ENCODE measurements at places on chromosomes 5 and 9.

DNA sequence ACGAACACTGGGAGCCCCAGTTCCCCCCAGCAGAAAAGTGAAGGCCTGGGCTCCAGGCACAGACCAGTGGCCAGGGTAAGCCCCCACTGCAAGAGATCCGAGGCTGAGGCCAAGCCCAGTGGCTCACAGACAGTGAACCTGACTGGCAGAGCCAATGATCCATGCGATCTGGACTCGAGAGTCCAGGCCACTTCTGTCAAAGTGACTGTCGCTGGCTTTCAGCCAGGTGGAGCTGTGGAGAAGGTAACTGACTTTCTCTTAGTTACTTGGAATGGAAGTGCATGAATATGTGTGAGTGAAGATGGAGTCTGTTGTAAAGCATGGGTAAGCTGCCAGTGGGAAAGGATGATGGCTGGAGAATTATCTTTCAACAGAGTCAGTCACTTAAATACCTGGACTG is 99.7 kb downstream of the GOLPH3 start:
- no peak for DNase-seq

DNA sequence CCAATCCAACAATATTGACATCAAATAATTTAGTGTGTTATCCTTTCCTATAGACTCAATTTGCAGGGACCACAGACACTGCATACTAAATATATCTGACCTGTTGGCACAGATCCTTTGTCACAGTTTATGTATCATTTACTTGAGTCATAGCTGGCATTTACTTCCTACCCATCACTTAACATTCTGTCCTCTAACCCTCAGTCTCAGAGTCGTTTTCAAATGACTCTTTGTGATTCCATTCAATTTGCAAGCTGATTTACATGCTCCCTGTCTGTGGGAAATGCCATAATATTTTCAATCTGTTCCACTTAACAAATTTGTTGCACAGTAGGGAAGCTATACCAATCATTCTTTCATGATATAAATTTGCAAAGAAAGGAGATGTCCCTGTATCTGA is 265.7 kb upstream of the EDIL3 start:
- DNase-seq: no peak

GRCh38 chr9:82729141-82729540 is 333.8 kb downstream of the RASEF start:
- DNase-seq: no peak

- DNase-seq: peak; percentile 41
Observed at GRCh38 chr9:112332977-112333638, at the start of gene PTBP3. PTBP3 (minus strand) TSS chr9:112333619; CDS start chr9:112297865, 35,754 bp downstream.

DNA sequence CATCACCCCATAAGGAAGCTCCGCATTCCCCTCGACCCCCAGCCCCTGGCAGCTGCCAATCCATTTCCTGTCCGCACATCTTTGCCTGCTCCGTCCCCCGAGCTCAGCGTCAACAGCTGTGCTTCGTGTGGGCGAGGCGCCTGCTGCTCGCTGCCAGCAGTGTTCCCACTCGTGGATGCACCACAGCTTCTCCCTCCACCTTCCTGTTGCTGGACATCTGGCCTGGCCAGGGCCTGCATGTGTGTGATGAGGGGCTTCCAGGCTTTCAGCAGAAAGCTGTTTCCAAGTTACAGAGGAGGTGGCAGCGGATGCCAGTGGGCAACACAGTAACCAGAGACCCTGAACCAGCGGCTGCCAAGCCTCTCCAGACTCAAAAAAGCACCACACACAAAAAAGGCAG is 86.0 kb downstream of the PRRT1B start:
- no peak for DNase-seq

- DNase-seq: peak; percentile 64
Observed at GRCh38 chr5:59174248-59174844, 591.5 kb downstream of the RAB3C start.

DNA sequence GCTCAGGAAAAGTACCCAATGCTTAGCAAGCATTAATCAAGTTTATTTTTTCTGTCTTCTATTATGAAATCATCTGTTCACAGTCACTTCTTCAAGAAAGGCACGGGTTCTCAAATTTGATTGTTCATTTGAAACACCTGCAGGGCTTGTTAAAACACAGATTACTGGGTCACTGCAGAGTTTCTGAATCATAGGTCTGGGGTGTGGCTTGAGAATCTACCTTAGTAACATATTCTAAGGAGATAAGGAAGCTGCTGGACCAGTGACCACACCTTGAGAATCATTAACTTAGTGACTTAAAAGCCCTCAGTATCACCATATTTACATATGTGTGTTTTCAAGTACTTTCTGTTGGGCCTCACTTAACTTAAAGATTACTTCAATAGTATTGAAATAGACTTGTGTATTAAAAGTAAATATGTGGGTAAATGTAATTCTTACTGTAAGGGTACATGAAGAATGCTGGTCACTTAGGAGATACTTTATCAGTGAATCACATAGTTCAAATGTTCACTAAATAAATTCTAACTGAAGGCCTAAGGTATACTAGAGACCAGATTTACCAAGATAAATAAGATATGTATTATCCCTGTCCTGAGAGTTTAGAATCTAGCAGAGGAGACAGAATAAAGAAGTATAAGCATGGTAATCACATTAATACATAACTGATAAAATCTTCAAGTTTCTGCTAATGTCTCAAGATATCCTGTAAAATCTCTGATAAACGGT is 1342.1 kb upstream of the C9orf72 start:
- DNase-seq: no peak

DNA sequence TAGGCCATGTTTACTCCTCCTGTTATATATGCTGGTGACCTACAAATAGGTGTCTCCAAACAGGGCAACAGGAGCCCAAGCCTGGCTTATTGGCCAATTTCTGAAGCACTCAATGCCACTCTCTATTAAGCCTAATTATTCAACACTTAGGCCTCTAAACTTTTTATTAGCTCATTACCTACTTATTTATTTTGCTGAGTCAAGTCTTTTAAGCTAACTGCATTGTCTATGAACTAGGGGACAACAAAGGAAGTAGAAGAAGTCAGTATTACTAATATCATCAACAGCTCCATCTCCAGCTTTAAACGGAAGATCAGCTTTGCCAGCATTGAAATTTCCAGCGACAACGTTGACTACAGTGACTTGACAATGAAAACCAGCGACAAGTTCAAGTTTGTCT is 28.2 kb downstream of the GABRP start:
- DNase-seq: no peak

DNA sequence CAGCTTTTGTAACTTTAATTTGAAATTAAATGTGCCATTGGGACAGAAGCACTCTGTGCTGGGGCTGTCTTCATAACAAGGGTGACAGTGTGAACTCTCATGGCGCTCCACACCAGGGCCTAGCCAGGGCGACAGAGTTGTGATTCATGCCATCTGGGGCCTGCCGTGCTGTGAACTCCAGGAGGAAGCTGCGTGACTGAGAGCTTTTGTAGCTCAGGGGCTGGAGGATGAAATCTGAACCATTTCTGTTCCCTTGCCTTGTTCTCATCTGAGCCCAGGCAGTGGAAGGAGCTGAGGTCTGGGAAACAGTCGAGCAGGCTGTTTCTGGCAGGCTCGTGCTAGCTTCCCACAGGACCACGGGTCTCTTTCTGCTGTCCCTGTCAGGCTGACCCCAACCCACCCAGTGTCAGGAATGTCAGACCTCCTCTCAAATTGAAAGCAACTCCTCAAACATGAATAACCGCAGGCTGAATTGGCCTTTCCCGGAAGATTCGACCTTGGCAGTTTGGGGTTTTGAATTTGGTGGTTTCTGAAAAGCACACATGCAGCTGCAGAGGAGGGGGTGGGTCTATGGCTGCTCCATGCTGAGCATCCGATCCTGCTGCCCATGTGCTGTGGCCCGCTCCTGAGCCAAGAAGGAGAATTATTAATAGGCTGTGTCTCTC is 69.2 kb upstream of the RPS23 start:
- peak; percentile 84 for DNase-seq

- DNase-seq: no peak
Observed at GRCh38 chr5:124698770-124699169, 47.7 kb downstream of the ZNF608 start.

DNA sequence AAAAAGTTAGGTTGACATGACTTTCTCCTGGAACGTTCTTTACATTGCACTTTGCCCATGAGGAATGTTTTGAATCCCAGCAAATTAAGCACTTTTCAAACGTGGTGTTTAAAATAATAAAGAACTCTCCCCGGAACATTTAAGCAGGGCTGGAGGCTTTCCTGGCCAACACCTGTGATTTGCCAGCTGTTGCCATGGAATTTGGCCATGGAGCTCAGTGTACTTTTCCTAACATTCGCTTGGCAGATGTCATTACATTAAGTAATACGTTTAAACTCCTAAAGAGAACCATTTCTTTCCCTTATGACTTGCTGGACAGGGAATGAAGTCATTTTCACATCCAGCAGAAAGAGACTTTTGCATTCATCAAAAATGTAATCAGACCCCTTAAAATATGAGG is 146.1 kb downstream of the GAS1 start:
- DNase-seq: no peak

DNA sequence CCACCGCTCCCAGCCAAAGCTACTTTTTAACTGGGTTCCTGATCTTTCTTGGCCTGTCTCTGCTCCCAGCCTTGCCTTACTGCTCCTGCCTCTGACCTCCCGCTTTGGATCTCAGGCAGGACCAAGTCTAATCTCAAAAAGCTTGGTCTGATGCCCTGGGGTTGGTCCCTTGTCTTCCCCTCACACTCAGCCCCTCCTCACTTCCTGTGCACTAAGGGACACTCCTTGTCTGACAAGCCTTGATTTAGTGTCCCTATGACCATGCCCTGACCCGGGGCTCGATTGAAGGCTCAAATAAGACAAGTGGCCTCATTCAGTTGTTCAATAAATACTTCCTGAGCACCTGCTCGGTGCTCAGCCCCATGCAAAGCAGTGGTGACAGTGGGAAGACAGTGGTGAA is 3.7 kb upstream of the GTF3C5 start:
- no peak for DNase-seq

DNA sequence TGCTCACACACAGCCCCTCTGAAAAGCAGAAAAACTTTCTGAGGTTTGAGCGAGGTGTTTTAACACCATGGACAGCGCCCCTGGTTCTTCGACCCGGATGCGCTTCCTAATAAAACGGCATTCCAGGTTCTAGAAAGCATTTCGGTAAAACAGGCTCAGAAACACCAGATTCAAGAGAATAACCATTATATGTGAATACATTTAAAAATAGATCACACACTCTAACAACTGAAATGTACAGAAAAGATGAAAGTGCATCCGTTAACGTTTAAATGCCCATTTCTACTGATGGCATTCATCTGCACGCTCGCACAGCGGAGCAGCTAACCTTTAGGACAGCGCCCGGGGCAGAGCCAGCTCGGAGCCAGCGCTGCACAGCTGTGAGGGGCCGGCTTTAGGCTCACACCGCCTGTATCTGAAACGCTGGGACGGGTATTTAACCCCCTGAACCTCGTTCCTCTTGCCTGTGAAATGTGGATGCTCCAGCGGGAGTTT is 26.3 kb upstream of the TENT4A start:
- peak; percentile 25 for DNase-seq

GRCh38 chr5:158392753-158393152 is 533.8 kb upstream of the CLINT1 start:
- no peak for DNase-seq

- peak; percentile 63 for DNase-seq
Observed at GRCh38 chr5:133240425-133241091, 188.7 kb downstream of the HSPA4 start.

- peak; percentile 38 for DNase-seq
Observed at GRCh38 chr9:136345281-136346156, 18.0 kb downstream of the DNLZ start.

DNA sequence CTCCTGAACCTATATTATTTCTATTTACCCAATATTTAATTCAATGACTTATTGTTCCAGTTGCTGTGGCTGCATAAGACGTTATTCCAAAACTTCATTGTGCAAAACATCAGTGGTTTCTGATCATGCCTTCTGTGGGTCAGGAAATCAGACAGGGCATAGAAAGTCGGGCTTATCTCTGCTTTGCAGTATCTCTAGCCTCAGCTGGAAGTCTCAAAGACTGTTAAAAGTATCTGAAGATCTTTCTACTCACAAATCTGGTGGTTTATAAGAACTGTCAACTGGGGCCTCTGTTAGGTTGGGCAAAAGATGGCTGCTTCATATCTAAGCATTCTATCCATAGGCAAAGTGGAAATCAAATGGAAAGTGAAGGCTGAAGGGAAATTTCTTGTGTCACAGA is 687.7 kb upstream of the ARRDC3 start:
- DNase-seq: no peak

DNA sequence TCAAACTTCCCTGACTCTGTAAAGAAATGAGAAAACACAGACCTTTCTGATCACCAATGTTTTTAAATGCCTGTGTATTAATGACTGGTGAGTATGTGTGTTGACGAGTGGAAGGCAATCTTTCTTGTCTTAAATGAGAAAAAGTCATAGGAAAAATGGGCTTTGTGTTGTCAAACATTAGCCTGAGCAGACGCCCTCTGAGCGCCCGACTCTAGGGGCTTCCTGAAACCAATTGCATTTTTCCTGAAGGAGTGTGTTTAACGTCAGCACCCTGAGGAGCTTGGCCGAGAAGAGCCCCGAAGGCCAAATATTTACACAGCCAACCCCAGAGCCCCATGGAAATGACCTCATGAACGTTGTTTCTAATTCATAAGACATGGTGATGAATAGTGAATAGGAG is 154.3 kb downstream of the PHF2 start:
- no peak for DNase-seq

DNA sequence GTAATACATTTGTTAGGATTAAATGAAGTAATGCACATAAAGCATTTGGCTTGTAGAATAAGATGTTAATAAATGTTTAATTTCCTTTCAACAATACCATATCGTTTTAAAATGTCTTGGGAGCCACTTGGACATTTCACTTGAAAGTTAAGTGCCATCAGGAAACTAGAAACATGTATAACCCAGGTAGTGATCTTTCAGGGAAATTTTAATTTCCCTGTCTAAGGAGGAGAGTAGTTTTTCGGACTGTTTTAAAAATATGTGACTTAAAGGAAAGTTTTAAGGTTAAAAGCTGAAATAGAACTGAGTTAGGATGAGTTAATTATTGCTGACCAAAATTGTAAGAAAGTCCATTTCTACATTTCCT is 18.0 kb downstream of the CDC42SE2 start:
- no peak for DNase-seq

DNA sequence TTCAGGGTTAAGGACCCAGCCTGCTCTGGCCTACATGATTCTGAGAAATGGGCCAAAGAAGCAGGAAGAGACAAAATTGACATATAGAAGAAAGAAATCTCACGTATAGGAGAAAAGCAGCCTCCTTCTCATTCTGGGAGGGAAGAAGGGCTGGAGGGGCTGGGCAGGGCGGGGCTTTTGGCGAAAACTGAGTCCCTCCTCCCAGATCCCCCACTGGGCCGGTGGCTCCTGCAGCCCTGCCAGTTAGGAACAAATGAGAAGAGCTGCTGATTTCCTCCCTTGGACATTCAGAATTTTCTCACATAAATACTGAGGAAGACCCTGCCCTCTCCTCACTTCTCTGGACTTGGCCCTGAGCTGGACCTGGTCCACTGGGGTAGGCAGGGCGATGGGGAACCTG is at the start of gene WNT8A:
Gene WNT8A, plus strand, starts transcription at position 332 of the 400 bp plus-strand sequence. CDS start 95 bp downstream, outside the sequence.
- DNase-seq: no peak

GRCh38 chr5:178817506-178817905 is 42.2 kb upstream of the ZNF354B start:
- DNase-seq: no peak
